ENCODE measurements at places on chromosomes 13 and 19.

DNA sequence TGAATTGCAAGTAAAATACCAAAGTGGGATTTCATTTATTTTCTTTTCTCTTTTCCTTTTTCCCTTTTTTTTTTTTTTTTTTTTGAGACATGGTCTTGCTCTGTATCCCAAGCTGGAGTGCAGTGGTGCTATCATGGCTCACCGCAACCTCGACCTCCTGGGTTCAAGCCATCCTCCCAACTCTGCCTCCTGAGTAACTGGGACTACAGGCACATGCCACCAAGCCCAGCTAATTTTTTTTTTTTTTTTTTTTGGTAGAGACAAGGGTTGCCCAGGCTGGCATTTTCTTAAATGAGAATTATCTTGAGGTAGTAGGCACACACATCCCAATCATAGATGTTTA lies 68.5 kb upstream of the GPR183 start:
- no peak for DNase-seq

GRCh38 chr19:19403373-19403901 lies 2.0 kb upstream of the GATAD2A start:
- no peak for DNase-seq

DNA sequence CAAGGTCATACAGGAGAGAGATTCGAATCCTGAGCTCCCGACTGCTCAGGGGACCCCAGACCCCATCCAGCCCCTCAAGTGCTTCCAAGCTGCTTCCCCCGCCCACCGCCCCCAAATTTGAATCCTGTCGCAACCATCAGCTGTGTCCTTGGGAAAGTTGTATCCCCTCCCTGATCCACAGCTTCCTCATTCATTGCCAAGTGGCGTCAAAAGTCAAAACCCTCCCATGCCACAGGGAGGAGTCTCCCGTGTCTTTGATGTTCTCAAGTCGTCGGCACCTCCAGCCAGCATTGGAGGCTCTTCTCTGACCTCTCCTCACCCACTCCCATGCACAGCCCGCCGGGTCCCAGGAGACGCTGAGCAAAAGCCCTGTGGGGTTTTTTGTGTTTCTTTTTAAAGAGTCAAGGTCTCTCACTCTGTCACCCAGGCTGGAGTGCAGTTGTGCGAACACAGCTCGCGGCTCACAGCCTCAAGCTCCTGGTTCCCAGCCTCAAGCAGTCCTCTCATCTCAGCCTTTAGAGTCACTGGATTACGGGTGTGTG lies 2.8 kb upstream of the IFI30 start:
- no peak for DNase-seq

DNA sequence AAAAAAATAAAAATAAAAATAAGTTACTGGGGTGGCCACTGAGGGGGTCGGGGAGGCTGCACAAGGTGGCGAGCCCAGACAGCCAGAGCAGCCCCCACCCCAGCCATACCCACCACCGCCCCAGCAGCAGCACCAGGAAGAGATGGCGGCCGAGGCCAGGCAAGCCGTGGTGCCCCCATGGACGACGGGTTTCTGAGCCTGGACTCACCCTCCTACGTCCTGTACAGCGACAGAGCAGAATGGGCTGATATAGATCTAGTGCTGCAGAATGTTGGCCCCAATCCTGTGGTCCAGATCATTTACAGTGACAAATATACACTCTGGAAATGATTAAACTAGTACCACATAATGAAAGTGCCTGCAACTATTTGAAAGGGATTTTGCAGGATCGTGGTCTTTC lies 71.6 kb upstream of the ZDHHC20 start:
- DNase-seq, result no peak

- no peak for DNase-seq
Measured at GRCh38 chr19:33402421-33403220, 29.1 kb downstream of the CEBPG start.
